Choroid plexus epithelial cell (primary cell): ENCODE measurements at places on chromosomes 16 and 17.

DNA sequence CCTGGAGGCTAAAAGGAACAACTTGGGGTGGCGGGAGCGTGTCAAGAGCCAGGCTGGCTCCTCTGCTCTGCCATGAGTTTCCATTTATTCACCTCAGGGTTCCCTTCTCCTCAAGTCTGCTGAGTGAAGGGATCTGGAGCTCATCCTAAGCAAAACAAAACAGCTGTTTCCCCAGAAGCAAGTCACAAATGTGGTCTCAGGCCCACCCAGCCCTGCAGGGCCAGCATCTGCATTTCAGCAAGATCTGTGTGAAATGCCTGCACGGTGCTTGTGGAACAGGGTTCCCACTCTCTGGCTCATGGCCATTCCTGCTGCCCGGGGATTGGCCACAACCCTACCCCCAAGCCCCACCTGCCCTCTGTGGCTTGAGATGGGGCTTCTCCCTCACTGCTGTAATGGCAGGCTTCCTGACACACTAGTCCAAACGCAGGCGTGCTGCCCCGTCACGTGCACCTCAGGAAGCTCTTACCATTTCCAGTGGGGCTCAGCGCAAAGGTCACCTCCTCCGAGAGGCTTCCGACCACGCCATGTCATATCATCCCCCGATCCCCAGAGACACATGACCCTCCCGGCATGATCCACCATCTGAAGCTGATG lies 2.3 kb downstream of the SLC38A8 start:
- no peak for DNase-seq

GRCh38 chr16:81036751-81037350 lies 1.2 kb downstream of the ATMIN start:
- DNase-seq, result no peak

- DNase-seq, result no peak
These were observed 635 bp upstream of the AATF start for GRCh38 chr17:36947922-36948716.

DNA sequence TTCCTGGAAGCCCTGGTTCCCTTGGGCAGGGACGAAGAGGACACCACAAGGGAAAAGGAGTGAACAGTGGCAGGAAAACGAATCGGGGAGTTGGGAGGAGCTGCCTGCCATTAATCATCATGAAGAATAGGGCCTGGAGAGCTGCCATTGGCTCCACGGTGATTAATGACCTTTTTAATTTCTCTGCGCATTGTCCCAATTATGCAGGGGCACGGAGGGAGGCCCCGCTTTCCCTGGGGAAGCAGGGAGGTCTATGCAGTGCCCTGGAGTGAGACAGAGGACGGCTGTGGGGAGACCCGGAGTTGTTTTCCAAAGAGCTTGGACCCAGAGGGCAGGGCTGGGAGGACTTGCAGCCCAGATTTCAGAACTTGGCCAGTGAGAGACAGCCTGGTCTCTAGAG lies 338.9 kb upstream of the C16orf82 start:
- no peak for DNase-seq

DNA sequence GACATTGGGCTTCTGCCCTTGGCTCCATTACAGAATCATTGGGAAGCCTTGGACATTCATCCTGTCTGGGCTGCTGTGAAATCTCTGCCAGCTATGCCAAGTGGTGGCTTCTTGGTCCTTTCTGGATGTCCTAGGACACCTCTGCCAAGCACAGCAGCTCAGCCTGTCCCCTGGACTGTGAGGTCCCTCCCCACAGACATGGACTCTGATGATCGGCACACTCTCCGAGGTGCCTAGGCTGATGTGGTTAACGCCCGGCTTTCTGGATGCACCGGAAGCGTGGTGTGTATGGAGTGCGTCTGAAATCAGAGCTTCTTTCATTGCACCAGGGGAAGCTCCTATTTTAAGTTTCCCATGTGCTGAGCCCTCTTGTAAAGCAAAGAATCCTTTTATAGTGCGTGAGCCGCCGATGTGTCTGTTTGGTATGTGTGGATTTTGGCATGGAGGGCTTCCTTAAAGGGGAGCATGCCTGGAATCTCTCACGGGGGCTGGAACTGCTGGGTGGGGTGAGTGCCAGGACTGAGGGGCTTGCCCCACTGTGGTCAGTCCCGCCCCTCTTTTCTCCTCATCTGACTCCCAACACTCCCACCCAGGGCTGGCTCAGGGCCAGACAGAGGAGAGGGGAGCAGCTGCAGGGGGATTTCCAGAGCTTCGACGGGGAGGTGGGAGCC lies 7.0 kb upstream of the ARHGAP23 start:
- DNase-seq, result peak; percentile 65

GRCh38 chr17:66654106-66654740 lies 180.7 kb upstream of the CACNG5 start:
- peak; percentile 76 for DNase-seq

- DNase-seq, result no peak
These were observed 933 bp downstream of the CCR7 start for GRCh38 chr17:40564195-40564882.

GRCh38 chr17:28388106-28388505 lies 16.6 kb downstream of the SARM1 start:
- no peak for DNase-seq

DNA sequence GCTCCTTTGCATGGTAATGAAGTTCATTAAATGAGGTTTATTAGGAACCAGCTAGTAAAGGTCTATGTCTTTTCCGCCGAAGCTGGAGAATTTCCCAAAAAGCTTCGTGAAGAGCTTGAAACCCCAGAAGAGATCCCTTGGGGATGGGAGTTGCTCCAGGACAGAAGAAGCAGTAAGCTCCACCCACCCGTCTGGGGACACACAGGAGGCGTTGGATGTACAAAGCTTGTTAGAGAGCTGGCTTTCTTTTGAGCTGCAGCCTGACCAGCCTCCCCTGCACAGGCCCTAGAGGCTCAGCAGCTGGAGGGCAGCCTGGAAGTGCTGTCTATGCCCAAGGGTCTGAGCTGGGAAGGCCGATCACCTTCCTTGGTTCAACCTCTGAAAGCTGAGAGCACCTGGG lies 147.4 kb upstream of the SDK2 start:
- DNase-seq, result no peak

- DNase-seq, result no peak
These were observed 338.0 kb downstream of the SLC39A11 start for GRCh38 chr17:72754513-72754912.

DNA sequence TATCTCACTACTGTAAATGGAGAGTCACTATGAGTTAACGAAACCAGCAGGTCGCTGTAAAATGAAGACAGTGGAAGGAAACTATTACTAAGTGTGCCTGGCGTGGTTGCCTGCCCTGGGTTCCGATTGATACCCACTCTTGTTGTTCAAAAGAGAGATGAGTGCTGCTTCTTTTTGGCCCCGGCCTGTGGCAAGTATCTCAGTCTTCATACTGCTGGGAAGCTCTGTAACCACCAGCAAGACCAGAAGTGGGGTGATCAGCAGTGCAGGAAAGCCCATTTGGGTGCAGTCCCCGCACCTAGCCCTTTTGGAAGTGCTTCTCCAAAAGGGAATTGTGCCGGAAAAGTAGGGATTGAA lies 104.5 kb downstream of the SNX29 start:
- DNase-seq, result no peak

DNA sequence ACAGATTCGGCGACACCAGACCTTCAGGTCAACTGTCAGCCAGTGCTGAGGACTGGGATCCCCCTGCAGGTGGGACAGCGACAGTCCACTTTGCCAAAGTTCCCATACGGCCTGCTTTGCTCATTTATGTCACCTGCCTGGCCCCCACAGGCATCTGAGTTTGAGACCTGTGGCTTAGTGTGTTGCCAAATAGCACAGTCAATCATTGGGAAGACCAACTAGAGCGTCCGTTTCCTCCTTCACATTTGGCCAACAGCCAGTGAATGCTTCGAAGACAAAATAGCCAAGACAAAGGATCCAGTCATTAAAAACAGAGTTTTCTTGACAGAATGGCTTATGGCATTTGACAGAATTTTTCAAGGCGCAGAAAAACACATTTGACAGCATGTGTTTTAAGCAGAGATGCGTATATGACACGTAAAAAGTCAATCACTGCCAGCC lies 113.8 kb downstream of the ABCC12 start:
- no peak for DNase-seq

GRCh38 chr17:9090641-9091096 lies 69.4 kb downstream of the NTN1 start:
- no peak for DNase-seq

DNA sequence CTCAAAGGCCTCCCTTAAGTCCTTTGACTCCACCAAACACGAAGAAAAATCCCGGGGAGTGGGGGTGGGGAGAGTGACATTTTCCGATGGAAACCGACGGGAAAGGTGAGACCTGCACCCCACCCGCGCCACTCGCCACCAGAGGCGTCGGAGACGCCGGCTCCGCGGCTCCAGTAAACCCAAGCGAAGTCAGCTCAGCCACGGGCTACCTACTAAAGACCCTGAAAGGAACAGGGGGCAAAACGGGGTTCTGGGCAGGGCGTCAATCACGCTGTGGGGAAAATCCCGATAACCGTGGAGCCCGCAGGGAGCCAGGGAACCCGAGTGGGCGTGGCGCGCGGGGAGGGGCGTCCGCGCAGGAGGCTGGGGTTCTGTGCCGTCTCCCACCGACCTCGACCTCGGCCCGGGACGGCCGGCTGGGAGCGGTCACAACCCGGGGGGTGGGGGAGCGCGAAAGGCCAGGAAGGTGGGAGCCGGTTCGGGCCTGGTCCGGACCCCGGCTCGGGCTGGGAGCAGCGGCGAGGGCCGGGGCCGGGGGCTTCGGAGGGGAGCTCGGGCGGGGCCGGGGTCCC lies 565 bp downstream of the WDR45B start:
- no peak for DNase-seq

- DNase-seq, result no peak
These were observed 7.5 kb upstream of the ITGB3 start for GRCh38 chr17:47246120-47246519.

DNA sequence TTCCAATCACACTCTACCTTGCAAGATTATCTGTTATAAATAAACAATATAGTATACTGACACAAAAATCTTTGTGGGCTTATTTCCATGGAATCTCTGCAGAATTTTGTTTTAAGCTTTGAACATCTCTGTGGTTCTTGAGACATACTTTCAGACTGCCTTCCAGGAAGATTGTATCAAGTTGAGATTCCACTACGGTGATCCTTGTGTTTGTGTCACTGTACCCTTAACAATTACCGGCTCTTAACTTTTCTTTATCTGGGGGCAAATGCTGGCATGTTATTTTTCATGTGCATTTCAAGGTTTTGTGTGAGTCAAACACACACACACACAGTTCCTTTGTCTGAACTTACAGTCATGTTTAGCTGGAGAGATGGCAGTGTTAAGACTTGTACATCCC lies 472.7 kb upstream of the HSBP1 start:
- peak; percentile 51 for DNase-seq

GRCh38 chr17:59762049-59762823 lies 54.8 kb downstream of the VMP1 start:
- peak; percentile 84 for DNase-seq

DNA sequence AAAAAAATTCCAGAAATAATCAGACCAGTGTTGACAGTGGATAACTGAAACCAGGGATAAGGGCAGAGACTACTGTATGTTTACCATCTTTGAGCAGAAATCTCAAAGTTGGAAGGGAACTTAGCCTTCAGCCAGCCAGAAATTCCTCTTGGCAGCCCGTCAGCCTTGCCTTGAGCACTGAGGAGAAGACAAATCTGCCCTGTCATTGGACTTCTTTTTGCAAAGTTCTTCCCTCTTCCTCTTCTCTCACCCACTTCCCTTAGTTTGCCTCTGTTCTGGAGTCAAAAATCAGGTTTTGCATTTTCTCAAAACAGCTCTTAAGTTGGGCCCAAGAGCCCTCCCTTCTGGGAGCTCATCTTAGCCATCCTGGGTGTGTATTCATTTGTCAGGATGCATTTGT lies 6.2 kb downstream of the TUFM start:
- no peak for DNase-seq

GRCh38 chr16:48173889-48174288 lies 18.1 kb upstream of the ABCC12 start:
- DNase-seq, result no peak

GRCh38 chr16:46562979-46563378 lies 58.2 kb downstream of the SHCBP1 start:
- no peak for DNase-seq

DNA sequence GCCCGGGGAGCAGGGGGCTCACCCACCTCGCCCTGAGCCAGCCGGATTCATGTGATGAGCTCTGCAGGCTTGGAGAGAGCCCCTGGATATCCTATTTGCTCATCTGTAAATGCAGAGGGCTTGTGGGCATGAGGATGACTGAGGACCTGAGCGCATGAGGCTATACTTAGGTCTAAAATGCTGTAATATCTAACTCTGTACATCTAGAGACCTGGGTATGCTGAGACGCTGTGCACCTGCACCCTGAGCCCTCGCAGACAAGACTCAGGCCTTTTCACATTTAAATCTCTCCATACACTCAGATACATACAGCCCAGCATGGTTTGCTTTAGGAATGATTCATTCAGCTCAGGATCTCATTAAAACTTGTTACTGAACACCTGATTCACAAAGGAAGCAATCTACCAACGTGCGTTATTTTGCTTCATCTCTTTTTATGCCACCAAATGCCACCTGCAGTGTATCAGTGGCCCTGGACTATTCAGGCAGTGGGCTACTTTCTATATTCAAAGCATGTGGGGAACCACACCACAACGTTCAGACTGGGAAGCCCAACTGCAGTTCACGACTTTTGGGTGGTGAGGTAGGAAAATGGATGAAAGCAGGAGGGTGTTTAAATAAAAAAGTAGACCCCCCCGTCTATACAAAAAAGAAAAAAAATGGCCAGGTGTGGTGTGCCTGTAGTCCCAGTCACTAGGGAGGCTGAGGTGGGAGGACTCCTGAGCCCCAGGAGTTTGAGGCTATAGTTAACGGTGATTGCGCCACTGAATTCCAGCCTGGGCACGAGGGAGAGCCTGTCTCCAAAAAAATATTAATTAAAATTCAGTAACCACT lies 12.0 kb downstream of the USP7 start:
- DNase-seq, result no peak

DNA sequence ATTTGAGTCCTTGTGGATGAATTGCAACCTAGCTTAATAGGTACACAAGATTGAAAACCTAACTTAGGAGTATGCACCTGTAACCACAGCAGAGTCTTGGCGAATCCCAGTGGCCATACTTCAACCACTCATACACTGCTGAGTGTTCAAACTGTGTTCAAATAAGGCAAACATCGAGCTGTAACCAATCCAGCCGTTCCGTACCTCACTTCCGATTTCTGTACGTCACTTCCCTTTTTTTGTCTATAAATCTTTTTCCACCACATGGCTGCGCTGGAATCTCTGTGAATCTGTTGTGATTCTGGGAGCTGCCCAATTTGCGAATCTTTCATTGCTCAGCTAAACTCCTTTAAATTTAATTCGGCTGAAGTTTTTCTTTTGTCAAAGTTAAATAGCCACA lies 190.6 kb downstream of the MAF start:
- no peak for DNase-seq
